Activated T-helper 1 cell treated with anti-CD3 and anti-CD28 coated beads, Interleukin-2, amount 50 U/mL, for 16 hours (primary cell): ENCODE measurements at places on chromosomes 13 and 19.

DNA sequence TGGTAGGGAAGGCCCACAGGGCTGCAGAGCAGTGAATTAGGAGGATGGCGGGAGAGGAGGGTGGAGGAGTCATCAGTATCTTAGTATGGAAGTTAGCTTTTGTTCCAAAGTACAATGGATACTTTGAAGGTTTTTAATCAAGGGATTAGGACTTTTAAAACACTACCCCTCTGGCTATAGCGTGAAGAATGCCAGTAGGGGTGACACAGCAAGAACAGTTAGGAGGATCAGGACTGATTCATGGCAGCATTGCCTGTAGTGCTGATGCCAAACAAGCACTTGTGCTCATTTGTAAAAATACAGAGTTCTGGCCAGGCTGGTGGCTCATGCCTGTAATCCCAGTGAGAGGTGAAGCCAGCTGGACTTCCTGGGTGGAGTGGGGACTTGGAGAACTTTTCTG is 46.2 kb downstream of the SKA3 start:
- DNase-seq, result no peak

- no peak for DNase-seq
Measured at GRCh38 chr13:34246511-34246910, 428.6 kb downstream of the RFC3 start.

DNA sequence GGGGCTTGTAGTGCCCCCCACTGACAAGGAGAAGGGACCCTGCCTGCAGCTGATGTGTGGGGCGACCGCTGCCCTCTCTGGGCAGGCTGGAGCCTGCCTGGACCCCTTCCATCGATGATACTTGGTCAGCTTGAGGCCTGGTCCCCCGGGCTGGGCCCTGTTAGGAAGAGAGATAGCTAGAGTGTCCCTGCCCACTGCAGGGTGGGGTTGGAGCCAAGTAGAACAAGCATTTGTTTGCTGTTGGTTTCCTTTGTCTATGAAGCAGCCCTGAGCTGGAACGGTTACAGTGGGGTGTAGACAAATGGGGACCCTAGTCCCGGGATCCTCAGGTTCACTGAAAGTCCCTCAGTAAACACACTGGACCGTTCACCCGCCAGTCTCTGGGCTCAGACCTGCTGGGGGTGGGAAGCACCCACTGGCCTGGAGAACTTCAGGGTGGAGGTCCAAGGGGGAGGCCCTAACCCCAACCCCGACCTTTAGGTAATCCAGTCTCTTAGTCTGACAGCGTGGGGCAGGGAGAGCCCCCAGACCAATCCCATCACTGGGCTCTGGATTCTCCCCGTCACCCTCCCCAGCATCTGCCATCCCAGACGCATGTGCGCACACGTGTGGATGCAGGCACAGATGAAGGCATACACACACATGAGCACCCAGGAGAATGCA is 204.8 kb upstream of the ZNF536 start:
- no peak for DNase-seq

DNA sequence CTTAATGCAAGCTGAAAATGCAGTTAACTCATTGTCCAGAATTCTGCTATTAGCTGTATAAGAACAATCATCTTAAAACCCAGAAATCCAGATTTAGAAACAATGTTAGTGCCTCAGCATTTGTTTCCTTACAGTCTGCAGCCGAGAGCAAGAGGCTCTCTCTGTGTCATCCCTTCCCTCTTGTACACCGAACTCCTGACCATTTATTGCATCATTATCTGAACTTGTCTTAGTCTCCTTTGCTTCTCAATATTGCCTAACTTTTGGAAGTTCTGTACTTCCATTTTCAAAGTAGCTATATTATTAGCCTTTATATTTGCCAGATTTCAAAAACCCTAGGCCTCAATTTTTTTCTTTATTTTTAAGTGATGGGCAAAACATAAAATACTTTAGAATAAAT is 27.1 kb downstream of the RNASEH2B start:
- no peak for DNase-seq

- DNase-seq, result no peak
Measured at GRCh38 chr13:91331047-91331915, 16.2 kb upstream of the MIR17HG start.

DNA sequence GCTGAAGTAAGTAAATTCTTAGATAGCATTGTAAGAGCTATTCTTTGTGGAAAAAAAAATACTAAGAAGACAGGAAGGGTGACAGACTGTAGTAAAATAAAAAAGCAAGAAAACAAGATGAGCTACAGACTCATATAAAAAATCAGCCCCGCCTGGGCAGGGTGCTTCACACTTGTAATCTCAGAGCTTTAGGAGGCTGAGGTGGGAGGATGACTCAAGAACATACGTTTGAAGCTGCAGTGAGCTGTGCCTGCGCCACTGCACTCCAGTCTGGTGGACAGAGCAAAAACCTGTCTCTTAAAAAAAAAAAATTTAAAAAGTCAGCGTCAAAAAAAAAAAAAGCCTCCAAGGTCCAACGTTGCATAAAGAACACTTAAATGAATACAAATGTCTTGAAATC is 102.1 kb downstream of the VWA8 start:
- no peak for DNase-seq

DNA sequence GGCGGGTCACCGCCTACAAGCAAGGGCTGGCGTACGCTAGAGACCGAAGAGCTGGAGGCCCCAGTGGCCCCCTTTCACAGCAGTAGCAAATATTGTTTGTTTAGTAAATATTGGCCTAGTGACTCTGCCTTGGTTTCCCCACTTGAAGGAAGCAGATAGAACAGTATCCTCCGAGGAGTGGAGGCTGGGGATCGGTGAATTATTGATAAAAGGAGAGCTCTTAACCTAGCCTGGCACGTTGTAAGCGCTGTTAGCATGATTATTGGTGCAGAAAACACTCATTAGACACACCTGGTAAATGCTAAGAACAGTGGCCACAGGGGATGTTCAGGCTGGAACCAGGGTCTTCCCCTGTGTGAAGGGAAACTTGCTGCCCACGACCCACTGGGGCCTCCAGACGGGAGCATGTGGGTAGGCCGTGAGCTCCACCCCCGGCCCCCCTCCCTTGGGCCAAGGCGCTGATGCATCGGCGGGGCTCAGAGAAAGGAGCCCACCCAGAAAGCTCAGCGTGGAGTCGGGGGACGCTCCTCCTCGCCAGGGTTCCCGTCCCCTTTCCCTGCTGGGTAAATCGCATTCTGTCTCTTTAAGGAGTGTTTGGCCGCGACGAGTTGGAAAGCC is 2.3 kb downstream of the IER2 start:
- no peak for DNase-seq

DNA sequence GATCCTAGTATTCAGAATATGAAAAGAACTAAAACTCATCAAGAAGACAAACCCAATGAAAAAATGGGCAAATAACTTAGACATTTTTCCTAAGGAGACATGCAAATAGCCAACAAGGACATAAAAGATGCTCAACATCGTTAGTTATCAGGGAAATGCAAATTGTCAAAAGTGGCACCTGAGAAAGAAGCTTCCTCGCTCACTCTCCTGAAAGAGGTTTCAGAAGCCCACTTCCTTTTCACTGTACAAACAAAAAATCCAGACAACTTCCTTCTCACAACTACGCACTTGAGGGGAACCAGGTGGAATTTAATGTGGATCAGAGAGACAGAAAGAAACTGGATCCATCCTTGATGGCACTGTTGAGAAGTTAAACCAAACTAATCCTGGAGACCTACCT is 41.5 kb downstream of the KLF12 start:
- DNase-seq, result no peak

DNA sequence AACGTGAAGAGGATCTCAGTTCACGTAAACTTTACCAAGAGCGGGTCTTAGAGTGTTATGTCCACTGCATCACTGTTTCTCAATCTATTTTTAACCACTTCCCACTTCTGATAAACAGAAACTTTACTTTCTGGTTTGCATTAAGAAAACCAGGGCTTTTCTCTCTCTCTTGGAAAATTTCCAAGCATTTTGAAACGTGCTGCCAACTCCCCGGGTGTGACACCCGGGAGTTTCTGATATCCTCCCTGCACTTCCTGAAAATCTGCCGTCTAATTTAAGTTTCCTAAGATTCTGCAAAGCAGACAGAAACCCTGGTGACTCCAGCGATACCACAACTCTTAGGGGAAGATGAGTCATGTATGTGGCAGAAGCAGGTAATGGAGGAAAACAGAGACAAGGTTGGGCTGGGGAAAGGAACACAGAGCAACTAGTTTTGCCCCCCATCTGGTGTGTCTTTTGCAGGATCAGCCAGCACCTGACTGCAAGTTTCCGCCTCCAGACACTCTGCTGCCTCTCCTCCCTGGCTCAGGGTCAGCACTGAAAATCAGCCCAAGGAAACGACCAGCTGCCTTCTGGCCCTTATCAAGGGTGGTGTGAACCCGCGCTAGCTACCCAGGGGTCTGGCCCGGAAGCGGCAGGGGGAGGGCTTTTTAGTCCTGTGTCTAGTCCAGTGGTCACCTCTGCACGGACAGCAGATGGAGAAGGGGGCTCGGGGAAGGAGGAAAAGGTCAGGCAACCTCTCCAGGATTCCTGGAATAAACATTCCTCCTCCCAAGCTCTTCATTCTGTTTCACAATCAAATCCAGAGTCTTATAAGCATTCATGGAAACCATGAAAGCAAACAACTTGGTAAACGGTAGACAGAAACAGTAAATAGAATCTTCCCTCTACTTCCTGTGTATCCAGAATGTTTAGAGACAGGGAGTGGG is 11.3 kb upstream of the FFAR2 start:
- no peak for DNase-seq

- no peak for DNase-seq
Measured at GRCh38 chr19:3516675-3517207, 10.6 kb downstream of the FZR1 start.

- no peak for DNase-seq
Measured at GRCh38 chr13:107881362-107881761, 334.0 kb downstream of the LIG4 start.

GRCh38 chr13:36432106-36432544 is at the start of gene CCNA1:
TSS of gene CCNA1 (plus strand) at chr13:36432495. CDS start at chr13:36433057, 562 bp downstream.
- no peak for DNase-seq

GRCh38 chr19:48560095-48560530 is 8.1 kb downstream of the SULT2B1 start:
- no peak for DNase-seq

GRCh38 chr13:66859078-66859477 is 371.1 kb downstream of the PCDH9 start:
- DNase-seq, result no peak

GRCh38 chr19:3392480-3392879 is 26.1 kb downstream of the NFIC start:
- no peak for DNase-seq

GRCh38 chr13:106418556-106418955 is 116.9 kb downstream of the EFNB2 start:
- DNase-seq, result no peak

DNA sequence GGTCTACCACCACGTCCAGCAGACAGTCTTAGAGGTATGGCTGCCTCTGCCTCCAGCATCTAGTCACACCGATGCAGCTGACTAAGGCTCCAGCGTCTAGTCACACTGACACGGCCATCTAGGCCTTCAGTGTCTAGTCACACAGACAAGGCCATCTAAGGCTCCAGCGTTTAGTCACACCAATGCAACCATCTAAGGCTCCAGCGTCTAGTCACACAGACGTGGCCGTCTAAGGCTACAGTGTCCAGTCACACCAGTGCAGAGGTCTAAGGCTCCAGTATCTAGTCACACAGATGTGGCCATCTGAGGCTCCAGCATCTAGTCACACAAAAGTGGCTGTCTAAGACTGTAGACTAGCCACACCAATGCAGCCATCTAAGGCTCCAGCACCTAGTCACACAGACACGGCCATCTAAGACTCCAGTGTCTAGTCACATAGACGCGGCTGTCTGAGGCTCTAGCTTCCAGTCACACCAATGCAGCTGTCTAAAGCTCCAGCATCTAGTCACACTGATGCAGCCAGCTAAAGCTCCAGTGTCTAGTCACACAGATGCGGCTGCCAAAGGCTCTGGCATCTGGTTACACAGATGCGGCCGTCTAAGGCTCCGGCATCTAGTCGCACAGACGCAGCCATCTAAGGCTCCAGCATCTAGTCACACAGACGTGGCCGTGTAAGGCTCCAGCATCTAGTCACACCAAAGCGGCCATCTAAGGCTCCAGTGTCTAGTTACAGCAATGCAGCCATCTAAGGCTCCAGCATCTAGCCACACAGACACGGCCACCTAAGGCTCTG is 55.1 kb downstream of the KLF2 start:
- DNase-seq, result no peak

- peak; percentile 63 for DNase-seq
Measured at GRCh38 chr19:29672933-29673336, 7.7 kb downstream of the PLEKHF1 start.

GRCh38 chr19:47024502-47024901 is 4.9 kb downstream of the NPAS1 start:
- no peak for DNase-seq

GRCh38 chr13:106182404-106182803 is 353.1 kb downstream of the EFNB2 start:
- DNase-seq, result no peak

DNA sequence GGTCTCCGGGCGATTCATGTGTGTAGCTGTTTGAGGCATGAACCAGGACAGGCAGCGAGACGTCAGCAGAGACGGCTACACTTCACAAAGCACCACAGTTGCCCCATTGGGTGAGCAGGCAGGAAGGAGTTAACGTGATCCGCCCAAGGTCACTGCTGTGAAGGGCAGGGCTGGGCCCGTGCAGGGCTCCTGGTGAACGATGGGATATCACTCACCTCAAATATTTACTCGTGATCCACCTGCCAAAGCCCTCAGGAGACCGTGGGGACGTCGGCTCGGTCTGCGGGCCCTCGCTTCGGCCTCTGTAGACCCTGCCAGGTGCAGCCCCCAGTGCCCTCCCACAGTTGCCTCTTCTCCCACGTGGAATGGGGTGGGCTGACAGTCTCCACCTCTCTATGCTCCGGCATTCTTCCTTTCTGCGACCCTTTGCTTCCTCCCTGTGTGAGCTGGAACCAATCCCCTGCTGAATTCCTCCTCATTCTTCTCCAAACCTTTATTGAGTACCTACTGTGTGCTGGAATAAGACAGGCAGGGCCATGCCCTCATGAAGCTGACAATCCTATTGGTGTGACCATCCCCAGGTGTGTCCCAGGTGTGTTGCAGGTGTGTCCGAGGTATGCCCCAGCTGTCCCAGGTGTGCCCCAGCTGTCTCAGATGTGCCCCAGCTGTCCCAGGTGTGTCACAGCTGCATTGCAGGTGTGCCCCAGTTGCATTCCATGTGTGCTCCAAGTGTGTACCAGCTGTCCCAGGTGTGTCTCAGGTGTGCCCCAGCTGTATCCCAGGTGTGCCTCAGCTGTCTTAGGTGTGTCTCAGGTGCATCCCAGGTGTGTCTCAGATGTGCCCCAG is 2.0 kb upstream of the GRK1 start:
- no peak for DNase-seq

- DNase-seq, result no peak
Measured at GRCh38 chr19:55720801-55721200, 17.4 kb downstream of the NLRP9 start.

- no peak for DNase-seq
Measured at GRCh38 chr19:45574526-45574925, 10.1 kb downstream of the OPA3 start.

GRCh38 chr19:28466107-28467045 is 746.6 kb downstream of the UQCRFS1 start:
- DNase-seq, result no peak

- no peak for DNase-seq
Measured at GRCh38 chr19:48770266-48770665, 14.9 kb downstream of the FGF21 start.
